ENCODE measurements at places on chromosomes 2 and 18.

GRCh38 chr2:3642521-3643215 lies 15.3 kb upstream of the ALLC start:
- DNase-seq, result no peak

- DNase-seq, result no peak
Observed at GRCh38 chr2:6493266-6493665, 372.4 kb downstream of the CMPK2 start.

DNA sequence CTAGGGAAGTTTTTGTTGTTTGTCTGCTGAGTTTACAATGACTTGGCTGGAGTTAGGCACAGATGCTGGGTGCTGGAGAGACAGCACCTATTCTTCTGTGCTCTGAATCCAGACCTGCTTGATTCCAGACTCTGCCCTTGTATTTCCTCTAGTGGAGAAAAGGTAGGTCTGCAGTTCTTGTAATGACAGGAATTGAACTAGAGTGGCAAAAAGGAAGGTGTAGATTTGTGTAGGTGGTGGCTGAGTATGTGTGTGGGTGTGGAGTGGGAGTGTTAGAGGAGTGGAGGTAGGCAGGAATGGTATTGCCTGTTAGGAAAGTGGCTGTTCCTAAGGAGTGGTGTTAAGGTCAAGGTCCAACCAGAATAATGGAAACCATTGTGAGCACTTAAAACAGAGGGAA lies 71.9 kb upstream of the LYPD6 start:
- DNase-seq, result no peak

GRCh38 chr2:3132466-3132865 lies 245.2 kb downstream of the EIPR1 start:
- DNase-seq, result no peak

GRCh38 chr18:55983433-55983832 lies 395.4 kb upstream of the TCF4 start:
- DNase-seq, result no peak

DNA sequence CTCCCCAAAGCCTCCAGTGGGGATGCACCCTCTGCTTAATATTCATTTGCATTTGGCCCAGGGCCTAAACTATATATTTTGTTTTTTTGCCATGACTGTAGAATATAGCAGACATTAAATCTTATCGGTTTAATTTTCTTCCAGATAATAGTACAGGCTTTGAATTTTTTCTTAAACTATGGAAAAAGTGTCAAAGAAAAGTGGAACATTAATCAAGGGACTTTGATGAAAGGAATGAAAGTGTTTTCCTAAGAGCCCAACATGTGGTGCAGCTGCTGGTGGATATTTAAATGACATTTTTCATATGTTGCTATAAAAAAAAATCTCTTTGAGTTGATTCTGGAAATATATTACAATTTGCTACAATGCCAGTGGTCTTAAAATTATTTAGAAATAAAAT lies 346.8 kb downstream of the CYP26B1 start:
- DNase-seq, result no peak

GRCh38 chr2:147712051-147712450 lies 132.8 kb upstream of the ACVR2A start:
- no peak for DNase-seq

DNA sequence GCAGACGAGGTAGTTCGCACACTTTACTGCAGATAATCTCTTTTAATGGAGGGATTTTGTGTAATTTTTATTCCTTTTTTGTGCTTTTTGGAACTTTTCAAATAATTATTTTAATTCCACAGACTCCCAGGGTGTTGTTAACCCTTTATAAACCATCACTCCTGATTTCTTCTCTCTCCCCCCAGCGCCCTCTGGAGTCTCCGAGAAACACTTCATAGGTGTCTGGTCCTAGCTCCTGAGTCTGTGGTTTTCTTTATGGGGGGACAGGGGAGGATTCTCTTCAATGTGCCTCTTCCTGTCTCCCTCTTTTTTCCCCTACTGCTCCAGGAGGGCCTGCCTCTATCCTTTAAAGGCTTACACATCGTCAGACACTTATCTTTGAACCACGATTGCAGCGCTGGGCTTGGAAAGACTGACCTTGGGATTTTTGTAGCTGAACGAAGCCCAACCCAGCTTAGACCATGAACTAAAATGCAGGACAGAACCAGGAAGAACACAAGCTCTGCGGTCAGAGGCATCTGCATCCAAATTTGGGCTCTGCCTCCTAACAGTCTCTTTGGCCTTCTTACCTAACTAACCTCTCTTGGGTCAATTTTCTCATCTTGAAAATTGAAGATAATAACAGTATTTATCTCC lies 7.1 kb upstream of the PKDCC start:
- no peak for DNase-seq

DNA sequence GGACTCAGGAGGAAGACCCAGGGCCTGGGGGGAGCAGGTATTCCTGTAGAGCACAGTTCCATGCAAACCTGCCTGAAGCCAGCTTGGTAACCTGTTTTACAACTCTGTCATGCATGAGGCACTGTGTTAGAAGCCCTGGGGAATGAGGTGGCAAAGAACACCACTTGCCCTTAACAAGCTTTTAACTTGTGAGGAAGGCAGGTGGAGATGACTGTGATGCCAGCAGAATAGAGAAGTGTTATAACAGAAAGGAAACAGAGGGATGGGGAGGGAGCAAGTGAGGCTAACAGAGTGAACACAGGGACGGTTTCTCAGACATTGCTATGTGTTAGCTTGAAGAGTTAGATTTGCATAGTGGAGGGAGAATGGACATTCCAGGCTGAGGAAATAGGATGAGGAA lies 11.5 kb upstream of the IL1A start:
- DNase-seq, result no peak

DNA sequence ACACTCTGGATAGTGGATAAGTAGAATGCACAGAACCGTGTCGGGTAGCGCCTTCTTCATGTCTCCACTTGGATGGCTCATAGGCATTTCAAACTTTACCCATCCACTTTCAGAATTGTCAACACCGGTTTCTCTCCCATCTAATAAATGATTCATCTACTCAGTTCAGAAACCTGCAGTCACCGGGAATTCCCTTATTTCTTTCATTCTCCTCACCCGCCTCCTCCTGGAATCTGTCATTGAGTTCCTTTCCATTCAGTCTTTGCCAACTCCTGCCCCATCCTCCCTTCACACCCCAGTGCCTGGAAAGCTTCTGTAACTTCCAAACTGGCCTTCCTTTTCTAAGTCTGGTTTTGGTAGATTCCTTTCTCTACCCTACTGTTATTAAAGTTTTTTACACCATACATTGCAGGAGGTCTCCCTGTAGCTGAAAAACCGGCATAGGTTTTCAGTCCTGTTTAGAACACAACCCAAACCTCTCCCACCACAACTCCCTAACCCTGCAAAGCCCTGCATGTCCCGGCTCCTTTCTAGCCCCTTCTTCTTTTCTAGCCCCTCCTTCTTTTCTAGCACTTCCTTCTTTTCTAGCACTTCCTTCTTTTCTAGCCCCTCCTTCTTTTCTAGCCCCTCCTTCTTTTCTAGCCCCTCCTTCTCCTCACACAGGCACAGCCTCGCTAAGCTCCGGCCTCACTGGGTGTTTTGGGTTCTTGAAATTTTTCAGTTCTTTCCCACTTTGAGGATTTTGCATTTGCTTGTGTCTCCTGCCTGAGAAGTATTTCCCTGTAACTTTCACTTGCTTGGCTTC lies 133.9 kb upstream of the KLHL14 start:
- no peak for DNase-seq

DNA sequence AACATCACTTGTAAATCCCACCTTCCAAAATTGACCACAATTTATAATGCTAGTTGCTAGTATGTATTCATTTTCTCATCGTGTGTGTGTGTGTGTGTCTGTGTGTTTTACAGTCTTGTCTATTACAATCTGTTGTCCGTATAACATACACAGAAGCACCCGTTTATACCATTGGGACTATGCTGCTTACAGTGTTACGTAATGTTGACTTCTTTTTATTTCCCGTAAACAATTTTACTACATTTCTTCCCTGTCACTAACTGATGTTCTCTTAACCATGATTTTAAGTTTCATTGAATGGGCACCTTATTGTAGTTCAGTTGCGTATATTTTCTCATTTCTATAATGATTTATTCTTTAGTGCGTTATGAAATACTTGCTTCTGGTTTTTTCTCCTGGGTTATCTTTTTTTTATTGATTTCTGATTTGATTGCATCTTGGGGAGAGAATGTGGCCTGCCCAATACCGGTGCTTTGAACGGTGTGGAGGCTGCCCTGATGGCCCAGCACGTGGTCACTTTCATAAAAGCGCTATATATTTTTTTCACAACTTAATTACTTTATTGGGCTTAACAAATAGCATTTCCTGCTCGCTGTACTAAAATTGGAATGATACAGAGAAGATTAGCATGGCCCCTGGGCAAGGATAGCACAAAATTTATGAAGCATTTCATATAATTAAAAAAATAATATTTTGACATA lies 14.5 kb upstream of the ASB1 start:
- no peak for DNase-seq

- no peak for DNase-seq
Observed at GRCh38 chr2:179612591-179613298, 248.7 kb downstream of the ZNF385B start.

GRCh38 chr2:167100506-167100905 lies 212.2 kb downstream of the XIRP2 start:
- DNase-seq, result no peak

DNA sequence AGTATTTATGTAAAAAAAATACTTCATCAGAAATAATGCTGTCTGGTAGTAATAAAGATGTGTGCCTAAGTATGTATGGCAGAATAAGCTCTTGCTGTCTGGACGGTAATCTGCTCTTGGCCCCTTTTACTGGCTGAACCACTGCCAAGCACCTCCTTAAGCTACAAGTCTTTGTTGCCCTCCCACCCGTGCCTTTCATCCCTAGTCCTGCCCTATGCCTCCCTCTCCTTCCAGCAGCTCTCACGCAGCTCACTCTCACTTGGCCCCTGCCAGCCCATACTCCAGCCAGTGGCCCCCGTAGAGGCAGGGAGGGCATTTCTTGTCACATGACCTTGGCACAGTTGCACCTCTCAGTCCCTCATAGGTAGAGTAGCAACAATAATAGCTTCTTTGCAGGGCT lies 54.5 kb upstream of the NPAS2 start:
- DNase-seq, result no peak

DNA sequence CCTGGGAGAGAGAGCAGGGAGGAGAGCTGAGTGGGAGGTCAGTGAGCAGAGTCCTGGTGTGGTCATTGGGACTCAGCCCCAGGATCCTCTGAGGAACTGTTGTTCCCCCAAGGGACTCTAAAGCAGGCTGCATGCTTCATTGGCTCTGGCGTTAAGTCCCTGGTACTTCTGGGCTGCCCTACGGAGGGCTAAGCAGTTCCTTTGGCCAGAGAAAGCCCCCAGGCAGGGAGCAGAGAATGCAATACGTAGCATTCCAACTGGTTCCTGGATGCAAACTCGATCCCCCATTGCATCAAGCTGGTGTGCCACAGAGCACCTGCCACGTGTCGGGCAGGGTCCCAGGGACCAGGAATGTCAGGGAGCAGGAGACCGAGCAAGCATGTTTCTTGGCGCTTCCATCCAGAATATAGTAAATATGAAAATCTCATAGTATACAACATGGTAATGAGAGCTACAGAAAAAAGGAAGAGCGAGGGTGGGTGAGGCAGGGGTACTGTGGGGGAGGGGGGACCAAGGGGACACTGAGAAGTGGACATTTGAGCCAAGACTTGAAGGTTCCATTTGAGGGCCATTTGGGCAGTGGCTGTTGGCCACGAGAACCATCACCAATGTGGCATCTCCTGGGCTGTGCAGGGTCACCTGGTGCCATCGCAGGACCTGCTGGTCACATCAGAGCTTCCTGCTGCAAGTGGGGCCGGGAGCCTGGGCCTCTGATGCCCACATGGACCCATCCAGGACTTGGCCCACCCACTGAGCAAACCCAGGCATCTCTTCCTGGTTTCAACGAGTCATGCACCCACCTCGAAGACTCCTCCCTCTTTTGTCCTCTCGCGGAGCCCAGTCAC lies 160.4 kb downstream of the ASB1 start:
- no peak for DNase-seq

DNA sequence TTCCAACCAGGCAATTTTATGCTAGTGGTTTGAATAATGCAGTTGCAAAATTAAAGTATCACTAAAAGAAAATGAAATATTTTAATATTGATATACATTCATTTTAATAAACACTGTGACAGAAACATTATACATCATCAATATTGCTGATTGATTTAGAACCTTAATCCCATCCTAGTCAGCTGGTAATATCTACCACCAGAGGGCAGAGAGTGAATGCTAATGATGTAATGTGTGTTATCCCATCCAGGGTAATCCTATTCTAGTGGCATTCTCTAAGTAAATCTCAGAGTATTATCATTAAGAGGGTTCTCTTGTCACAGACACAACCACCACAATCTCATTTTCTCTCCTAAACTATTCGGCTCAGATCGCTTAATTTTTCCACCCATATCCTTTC lies 477.4 kb downstream of the CPS1 start:
- DNase-seq, result no peak

DNA sequence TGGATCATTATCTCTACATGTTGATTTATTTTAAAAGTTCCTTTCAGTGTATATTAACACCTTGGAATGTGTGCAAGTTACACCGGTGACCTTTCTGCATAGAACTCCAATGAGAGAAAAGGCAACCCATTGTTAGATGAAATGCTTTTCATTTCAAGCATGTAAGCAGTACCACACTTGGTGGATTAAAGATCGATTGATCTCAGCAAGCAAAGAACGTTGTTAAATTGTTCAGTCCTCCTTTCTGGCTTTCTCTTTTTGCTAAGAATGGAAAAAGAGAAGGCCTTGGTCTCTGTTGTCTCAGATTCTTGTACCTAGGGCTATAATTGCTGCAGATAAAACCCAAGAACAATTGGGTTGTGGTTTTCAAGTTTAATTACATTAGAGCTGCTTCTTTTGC lies 843.0 kb downstream of the DPP10 start:
- no peak for DNase-seq

GRCh38 chr2:106851087-106851874 lies 34.7 kb downstream of the ST6GAL2 start:
- no peak for DNase-seq

DNA sequence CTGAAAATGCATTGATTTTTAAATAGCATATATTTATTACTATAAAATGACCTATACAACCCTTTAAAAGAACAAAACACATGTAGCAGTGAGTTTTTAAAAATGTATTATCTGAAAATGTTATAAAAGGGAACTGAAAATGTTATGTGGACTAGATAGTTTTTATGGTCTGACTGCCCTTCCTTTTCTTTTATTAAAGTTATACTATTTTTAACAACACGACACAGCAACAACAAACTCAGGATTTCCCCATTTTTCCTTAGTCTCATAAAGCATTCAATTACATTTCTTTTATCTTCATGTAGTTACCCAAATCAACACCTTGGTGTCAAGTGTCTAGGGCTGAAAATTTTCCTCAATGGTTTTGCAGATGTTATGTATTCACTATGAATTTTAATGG lies 132.8 kb upstream of the TMEFF2 start:
- no peak for DNase-seq

- no peak for DNase-seq
Observed at GRCh38 chr2:23200787-23201114, 184.2 kb upstream of the KLHL29 start.

DNA sequence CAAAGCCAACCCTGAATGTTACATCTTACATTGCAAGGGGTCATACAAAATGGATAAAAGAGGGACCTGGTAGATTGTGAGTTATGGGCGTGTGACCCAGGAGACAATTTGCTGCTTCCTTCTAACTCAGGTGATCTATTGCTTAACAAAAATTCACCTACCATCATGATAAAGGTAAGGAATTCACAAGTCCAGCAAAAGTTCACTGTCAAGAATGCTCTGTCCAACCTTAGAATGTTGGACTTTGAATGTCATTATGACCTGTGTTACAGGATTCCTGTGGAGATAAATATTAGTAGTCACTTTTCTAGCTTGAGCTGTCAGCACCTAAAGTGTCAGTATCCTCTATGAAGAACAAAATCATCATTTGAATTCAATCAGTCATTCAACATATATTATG lies 7.9 kb upstream of the KLF7 start:
- no peak for DNase-seq

GRCh38 chr2:179444056-179444455 lies 179.4 kb upstream of the SESTD1 start:
- no peak for DNase-seq
